NCI-H526 (cell line): ENCODE measurements at places on chromosomes 6 and 20.
A peak's percentile ranks its signal among the peaks of the same experiment; 100 is the strongest.

GRCh38 chr6:146548898-146549374, 5.3 kb downstream of the RAB32 start:
- no peak for DNase-seq

DNA sequence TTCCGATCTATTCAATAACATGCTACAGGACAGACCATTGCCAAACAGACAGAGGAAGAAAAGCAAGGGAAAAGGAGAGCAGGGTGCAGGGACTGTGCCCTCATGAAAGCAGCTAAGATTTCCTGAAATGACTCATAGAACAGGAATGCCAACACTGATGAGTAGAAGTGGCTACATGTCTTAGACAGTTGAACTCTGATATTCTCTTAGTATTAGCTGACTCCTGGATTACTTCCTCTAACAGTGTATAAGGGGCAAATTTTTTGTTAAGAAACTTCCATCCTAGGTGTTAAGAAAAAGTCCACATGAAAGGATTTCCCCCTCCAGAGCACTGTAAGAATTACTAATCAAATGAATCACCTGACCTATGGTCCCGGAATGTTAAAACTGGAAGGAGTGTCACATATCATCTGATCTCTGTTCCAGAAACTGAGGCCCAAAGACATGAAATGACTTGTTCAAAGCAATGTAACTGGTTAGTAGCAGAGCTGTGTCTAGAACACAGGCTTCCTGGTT, 224.9 kb downstream of the IBTK start:
- no peak for DNase-seq

GRCh38 chr6:73121421-73121993, 103.8 kb downstream of the KHDC1L start:
- DNase-seq, result no peak

- DNase-seq, result no peak
Observed at GRCh38 chr6:25834950-25835349, 3.1 kb upstream of the SLC17A1 start.

DNA sequence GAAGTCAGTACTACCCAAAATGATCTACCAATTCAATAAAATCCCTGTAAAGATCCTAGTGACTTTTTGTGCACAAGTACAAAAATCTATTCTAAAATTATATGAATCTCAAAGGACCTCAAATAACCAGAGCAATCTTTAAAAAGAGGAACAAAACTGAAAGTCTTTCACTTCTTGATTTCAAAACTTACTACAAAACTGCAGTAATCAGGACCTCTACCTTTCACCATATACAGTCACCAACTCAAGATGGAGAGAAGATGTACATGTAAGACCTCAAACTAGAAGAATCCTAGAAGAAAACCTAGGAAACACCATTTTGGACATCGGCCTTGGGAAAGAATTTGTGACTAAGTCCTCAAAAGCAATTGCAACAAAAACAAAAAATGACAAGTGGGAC, 109.5 kb upstream of the CD93 start:
- no peak for DNase-seq

DNA sequence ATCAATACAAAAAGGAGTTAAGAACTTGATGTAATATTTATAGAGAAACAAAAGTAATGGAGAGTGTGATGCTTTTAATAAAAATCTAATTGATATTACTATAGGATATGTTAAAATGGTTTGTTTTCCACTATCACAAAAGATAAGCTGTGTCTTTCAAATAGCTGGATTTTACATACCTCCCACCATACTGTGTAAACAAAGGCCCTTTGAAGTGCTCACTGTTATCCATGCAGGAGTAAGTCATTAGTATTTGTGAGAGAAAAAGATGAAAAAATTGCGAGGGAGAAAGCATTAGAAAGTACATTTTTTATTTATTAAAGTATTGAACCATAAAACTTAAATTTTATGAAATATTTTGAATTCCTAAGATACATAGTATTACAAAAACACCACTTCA, 733.0 kb downstream of the GRIK2 start:
- DNase-seq, result no peak

DNA sequence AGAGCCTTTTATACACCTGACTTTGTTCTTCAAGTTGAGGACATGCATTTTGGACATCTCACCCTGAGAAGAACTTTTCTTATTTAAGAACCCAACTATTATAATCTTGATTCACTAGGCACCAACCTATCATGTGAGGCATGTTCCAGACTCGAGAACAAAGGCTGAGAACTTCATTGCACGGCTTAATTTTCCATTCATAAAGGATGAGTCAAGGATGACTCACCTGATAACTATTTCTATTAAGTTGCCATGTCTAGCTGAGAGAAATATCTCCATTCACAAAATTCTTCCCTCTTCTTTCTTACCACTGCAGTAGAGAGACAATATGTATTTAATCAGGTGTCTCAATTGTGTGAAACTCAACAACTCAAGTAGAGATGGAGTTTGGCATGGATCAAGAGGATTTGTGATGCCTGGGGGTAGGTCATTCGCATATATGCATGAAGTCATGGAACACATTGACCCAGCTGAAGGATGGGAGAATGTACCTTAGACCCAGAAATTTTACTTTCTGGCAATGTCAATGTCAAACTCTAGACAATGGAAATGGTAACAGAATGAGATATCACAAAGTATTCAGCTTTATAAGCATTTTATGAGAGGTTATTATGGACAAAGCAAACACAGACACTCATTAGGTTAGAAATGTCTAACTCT, 208.7 kb upstream of the PRND start:
- no peak for DNase-seq

- no peak for DNase-seq
Observed at GRCh38 chr20:47950124-47950912, 165.0 kb upstream of the SULF2 start.

GRCh38 chr20:12535316-12535715, 473.5 kb upstream of the SPTLC3 start:
- peak; percentile 6 for DNase-seq

DNA sequence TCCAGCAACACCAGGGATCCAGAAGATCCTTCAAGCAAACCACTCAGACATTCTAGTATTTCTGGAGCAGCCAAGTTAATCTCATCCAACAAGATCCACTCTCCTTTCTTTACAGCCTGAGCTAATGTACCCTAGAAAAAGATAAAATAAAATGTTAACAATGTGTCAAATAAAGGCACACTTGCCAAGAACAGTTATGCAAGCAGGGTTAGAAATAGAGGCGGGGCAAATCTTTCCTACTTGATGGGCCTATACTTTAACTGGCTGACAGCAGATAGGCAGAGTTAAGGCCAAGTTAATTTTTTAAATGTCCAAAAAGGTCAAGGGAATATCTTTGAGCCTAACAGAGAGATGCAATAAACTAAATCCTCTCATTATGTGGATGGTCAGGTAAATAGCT, 60.8 kb downstream of the MDN1 start:
- DNase-seq, result no peak

DNA sequence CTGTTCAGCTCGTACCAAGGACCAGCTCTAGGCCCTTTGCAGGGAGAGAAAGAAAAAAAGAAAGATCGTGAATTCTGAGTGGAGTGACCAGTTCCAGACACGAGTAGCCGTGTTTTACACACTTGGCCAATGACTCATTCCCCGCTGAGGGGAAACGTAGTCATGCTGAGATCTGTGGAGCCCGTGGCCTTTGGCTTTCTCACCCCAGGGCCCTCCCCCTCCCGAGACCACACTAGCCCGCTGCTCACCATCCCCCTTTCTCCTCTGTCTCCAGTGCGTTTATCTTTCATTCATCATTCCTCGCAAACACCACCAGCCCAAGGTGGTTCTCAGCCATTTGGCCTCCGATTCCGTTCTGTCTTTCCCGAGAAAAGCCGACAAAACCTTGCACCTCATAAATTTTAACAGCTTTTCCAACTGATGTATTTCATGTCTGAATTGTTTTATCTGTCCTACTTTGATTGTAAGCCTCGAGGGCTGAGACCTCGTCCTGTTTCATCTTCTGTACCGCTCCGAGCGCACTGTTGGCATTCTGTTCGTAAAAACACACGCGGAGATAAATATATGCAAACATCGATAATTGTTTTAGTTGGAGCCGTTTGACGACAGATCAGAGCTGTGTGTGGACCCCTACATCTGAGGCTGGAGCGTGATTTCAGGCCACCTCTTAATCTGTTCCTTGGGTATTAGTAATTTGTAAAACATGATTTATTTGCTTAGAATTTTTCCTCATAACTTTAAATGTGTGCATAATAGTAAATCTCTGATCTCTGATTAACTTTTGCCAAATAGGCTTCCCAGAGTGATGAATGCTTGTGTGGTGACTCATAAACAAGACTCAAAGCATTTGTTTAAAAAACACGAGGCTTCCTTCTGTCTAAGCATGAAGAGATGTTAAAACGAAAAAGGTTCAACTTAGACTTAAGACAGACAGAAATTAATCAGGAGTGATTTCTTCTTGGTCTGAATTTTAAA, 336.6 kb downstream of the CDH4 start:
- no peak for DNase-seq

GRCh38 chr20:9306521-9306920, 207.9 kb upstream of the LAMP5 start:
- DNase-seq, result no peak

- peak; percentile 68 for DNase-seq
Observed at GRCh38 chr6:41560431-41561192, 14.4 kb downstream of the FOXP4 start.

DNA sequence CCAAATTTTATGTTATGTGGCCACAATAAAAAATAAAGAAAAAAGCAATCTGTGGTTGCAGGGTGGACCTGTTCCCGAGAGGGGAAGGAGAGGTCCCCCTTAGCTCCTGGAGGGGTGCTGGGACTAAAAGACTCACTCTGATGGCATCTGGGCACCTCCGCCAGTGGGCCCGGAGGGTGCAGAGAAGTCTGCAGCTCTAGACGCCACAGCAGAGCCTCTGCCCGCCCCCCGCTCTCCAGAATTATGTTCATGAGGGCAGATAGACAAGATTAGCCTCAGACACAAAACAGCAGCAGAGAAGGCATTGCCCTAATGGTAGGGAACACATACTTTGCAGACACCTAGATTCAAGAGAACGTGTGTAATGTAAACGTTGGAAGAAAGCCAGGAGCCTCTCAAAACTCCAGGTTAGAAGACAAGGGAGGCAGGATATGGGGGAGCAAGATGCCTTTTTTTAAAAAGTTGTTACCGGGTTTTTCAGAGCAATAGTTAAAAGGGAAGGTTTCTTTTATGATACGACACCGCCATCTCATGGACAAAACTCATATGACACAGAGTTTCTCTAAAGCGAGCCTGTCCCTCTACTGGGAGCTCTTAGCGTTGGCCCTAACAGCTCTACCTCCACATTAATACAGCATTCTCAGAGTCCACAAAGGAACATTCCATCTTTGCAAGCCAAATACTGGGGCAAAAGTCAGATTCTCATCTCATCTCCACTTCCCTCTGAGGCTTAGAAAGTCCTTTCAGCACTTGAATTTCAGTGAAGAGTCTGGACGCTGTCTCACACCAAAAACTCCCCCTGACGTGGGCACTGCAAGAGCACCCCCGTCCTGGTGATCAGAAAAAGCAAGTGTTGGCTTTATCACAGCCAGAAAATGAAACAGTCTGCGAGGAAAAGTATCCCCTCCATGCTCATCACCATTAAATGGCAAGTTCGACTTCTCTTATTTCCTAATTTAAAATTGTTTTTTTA, 47.2 kb downstream of the FOXF2 start:
- DNase-seq, result peak; percentile 80

GRCh38 chr6:38034274-38034914, 214.9 kb downstream of the ZFAND3 start:
- peak; percentile 37 for DNase-seq

- DNase-seq, result peak; percentile 32
Observed at GRCh38 chr6:151452750-151453427, 963 bp upstream of the RMND1 start.

DNA sequence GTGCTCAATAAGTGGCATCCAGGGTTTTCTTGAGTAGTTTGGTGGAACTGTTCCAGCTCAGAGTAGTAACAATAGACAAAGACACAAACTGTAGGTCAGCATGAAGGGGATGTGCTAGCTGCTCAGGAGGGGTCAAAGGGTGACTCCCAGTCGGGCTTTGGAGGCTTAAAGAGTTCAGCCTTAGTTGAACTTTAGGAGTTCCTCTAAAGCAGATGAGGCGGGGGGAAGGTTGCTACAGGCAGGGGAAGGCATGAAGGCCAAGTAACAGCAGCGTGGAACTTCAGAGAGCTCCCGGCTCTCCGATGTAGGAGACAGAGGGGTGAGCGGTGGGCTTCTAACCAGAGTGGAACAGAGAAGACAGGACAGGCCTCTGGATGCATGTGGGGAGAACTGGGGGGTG, 115.5 kb upstream of the CD93 start:
- no peak for DNase-seq

- no peak for DNase-seq
Observed at GRCh38 chr20:60857708-60858107, 394.4 kb upstream of the CDH4 start.

- DNase-seq, result no peak
Observed at GRCh38 chr6:153149891-153150290, 18.8 kb upstream of the RGS17 start.

DNA sequence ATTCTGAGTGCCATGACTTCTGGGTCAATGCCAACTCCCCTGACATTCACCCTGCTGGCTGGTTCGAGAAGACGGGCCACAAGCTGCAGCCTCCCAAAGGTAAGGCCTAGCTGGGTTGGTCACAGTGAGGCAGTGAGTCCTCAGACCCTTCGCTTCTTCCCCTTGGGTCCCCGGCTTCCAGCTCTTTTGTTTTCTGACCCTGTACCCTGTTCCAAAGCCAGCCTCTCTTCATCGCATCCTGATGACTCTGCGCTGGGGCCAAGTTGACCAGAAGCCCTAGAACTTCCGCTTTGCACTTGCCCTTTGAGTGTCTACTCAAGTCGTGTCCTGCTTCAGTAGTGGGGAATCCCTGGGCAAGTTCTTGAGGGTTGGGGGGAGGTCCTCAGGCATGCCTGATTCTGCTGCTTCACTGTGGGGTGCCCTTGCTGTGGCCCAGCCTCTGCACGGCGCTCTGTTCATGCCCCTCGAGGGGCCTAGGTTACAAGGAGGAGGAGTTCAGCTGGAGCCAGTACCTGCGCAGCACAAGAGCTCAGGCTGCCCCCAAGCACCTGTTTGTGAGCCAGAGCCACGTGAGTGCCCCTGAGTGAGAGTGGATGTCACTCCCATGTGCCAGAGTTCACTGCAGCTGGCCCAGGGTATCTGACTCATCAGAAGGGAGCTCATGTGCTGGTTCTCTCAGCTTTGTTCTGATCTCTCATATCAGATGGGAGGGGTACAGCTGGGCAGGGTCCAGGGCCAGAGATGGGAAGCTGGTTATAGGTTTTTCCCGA, 23.0 kb downstream of the L3MBTL1 start:
- DNase-seq, result no peak

- DNase-seq, result no peak
Observed at GRCh38 chr6:19204445-19204844, 632.7 kb upstream of the ID4 start.

GRCh38 chr20:35334311-35335101, 42.3 kb upstream of the FAM83C start:
- no peak for DNase-seq
